ENCODE measurements at places on chromosomes 3 and 15.

DNA sequence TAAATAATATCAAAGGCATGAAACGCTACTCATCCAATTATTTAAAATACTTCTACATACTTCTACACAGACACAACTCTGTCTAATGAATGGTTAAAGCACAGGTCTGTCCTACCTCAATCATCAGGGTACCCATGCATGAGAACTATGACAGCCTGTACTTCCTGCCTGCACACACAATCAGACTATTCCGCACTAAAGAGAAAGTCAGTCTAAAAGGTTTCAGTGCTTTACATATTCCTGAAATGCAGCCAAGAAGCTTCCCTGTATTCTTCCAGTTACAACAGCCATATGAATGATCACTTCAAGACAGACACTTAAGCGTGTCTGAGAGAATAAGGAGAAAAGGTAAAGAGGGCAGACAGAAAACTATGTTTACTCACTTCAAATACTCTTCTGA lies 58.8 kb downstream of the TUBGCP4 start:
- no peak for DNase-seq

DNA sequence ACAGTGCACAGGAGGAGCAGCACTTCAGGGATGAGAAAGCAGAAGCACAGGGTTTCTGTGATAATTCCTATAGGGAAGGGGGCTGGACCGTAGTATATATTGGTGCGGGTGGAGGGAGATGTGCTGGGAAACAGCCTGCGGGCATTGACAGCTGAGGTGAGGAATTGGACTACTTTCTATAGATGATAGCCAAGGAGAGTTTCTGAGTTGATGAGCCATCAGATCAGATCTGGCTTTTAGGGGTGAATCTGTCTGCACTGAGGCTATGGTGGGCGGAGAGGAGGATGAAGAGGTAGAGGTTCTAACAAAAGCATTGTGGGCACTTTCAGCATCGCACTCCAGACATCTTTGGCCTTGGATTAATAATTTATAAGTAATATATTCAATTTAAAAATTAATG lies 33.1 kb downstream of the SELENOT start:
- no peak for DNase-seq

- no peak for DNase-seq
Observed at GRCh38 chr15:70869346-70869745, 15.4 kb upstream of the LARP6 start.

- peak; percentile 34 for DNase-seq
Observed at GRCh38 chr3:4426782-4427344, 40.2 kb downstream of the SUMF1 start.

- no peak for DNase-seq
Observed at GRCh38 chr3:45955017-45955647, 11.9 kb downstream of the CXCR6 start.

DNA sequence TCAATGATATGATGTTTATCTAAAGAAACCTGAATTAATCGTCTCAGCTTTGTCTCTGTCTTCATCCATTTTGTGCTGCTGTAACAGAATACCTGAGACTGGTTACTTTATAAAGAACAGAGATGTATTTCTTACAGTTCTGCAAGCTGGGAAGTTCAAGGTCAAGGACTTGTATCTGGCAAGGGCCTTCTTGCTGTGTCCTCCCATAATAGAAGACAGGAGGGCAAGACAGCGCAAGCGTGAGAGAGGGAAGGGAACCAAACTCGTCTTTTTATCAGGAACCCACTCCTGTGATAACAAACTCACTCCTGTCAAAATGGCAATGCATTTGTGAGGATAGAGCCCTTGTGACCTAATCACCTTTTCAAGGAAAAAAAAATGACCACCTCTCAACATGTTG lies 131.5 kb downstream of the GHSR start:
- DNase-seq, result no peak

Data from GM13976 (cell line).